ENCODE measurements at places on chromosomes 11 and 22. TPM values are rescaled to one million over a fixed set of nuclear protein-coding genes. Genes with fewer than 3 reads are reported as not detected.

The TUG1 gene
- 95.5 TPM for total RNA-seq

The TNNT3 gene
- not detected for total RNA-seq

The HOATZ gene
- not detected for total RNA-seq

The TREH gene
- total RNA-seq, result not detected

The TRIM49D1 gene
- not detected for total RNA-seq

DNA sequence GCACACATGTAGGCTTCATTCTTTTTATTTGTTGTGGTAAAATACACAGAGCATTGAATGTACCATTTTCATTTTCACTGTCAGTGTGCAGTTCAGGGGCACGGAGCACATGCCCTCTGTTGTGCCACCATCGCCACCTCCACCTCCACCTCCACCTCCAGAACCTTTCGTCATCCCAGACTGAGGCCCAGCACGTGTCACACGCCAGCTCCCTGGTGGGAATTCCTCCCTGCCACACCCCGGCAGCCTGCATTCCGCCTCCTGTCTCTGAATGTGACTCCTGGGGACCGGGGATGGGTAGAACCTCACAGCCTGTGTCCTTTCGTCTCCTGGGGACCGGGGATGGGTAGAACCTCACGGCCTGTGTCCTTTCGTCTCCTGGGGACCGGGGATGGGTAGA is 10.9 kb downstream of the GRAMD4 start:
- no peak for DNase-seq

DNA sequence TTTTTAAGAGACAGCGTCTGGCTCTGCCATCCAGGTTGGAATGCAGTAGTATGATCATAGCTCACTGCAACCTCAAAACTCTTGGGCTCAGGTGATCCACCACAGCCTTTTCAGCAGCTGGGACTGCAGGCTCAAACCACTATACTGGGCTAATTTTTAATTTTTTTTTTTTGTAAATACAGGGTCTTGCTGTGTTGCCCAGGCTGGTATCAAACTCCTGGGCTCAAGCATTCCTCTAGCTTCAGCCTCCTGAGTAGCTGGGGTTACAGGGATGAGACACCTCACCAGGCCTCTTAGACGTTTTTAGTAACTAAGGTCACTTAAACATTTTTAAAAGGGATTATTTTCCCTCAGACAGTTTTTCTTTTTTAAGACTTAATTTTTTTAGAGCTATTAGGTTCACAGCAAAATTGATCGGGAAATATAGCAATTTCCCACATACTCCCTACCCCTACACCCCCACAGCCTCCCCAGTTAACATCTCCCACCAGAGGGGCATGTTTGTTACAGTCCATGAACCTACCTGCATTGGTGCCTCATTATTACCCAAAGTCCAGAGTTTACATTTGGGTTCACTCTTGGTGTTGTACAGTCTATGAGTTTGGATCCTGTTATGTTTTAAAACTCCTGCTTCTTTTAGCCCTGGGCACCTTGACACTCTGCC is 3.9 kb downstream of the BCR start:
- no peak for DNase-seq

DNA sequence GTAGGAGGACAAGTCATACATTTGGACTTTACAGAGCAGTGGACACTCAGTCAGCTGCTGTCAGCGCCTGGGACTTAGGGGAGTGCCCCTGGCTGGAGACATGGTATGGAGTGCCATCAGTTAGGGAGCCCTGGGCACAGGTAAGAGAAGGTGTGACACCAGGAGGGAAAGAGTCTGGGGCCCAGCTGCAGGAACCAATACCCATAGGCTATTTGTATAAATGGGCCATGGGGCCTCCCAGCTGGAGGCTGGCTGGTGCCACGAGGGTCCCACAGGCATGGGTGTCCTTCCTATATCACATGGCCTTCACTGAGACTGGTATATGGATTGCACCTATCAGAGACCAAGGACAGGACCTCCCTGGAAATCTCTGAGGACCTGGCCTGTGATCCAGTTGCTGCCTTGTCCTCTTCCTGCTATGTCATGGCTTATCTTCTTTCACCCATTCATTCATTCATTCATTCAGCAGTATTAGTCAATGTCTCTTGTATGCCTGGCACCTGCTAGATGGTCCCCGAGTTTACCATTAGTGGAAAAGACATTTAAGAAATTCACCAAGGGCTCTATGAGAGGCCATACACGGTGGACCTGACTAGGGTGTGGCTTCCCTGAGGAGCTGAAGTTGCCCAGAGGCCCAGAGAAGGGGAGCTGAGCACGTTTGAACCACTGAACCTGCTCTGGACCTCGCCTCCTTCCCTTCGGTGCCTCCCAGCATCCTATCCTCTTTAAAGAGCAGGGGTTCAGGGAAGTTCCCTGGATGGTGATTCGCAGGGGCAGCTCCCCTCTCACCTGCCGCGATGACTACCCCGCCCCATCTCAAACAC is 850 bp upstream of the MIF start:
- no peak for DNase-seq

- no peak for DNase-seq
These were observed 42.8 kb downstream of the ST3GAL4 start for GRCh38 chr11:126398296-126398695.

DNA sequence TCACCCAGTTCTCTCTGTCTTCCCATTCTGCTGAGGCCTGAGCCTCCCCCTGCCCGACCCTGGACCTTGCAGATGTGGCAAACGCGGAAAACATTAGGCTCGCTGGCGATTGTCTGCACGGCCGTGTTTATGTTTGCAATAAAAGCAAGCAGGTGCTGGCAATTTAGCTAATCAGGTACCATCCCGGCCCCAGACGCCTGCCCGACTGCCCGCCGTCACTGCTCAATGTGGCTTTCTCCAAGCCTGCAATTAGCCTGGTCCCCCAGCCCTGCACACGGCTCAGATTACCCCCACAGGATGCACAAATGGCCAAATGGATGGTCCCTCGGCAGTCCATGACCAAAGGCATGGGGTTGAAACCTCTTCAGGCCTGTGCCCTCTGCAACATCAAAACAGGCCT is 259.7 kb downstream of the MN1 start:
- no peak for DNase-seq

DNA sequence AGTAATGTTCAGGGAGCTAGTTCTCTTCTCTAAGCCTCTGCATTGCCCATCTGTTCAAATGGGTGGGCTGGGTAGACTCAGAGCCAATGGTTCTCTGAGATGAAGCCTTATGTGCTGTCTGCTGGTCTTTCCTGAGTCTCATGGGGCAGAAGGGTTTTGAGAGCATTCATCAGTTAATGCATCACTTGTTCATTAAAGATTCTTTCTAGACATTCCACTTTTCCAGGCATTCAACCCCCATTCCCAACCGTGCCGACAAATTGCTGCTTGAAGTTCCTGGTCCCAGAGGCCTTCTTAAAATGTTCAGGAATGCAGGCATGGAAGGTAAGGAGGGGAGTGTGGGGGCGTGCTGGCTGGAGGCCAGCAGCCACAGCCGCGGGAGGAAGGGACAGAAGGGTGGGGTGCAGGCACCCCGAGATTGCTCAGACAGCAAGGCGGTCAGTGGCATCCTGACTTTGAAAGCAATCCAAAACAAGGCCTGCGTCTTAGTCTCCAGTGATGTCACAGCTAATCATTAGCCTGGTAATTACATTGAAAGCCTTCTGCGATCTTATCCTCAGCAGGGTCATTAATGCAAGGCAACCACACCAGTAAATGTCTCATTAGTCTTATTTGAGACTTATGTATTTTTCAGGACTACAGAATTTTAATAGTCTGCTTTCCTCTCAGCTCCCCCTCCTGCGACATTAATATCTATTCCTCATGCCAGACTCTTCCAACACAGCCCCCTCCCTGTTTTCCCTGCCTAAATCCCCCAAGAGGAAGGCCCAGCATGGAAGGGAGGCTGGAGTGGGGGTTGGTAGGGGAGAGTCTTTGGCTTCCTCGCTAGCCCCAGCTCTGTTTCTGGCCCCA is 328.8 kb downstream of the MIAT start:
- DNase-seq, result no peak

DNA sequence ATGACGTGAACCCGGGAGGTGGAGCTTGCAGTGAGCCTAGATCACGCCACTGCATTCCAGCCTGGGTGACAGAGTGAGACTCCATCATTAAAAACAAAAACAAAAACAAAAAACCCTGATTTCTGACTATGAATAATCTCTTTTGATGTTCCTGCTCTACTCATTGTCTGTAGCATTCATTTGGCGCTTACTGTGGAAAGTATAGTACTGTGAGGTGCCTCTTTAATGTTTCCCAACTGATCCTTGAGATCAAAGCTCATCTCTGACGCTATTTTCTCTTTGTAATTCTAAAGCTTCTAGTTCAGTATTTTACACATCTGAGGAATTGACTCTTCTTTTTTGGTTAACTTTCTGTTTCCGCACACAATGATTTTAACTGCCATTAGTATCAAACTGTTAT is 60.0 kb downstream of the GRK3 start:
- no peak for DNase-seq

GRCh38 chr11:17230867-17231851 is 23.4 kb upstream of the PIK3C2A start:
- no peak for DNase-seq

DNA sequence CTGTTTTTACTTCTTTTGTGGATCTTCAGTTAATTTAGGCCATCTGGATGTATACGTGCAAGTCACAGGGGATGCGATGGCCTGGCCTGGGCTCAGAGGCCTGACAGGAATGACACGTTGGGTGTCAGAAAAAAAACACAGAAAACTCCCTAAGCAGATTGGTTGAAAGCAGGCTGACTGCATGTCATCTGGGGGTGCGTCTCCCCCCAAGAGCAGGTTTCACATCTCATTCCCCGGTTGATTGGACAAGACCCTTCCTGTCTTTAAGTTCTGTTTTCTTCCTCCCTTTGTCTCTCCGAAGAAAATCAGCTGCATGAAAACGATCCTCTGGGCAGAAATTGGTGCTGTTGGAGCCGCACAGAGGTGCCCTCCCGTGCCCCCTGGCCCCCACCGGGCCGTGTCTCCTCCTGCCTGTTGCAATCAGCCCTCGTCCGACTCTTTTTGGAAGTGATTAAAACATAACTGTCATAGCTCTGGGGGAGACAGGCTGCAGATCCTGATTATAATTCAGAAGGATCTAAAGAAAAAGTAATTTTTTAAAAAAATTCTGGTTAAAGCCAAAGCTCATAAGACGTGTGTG is 71.8 kb upstream of the PARVG start:
- DNase-seq, result no peak

DNA sequence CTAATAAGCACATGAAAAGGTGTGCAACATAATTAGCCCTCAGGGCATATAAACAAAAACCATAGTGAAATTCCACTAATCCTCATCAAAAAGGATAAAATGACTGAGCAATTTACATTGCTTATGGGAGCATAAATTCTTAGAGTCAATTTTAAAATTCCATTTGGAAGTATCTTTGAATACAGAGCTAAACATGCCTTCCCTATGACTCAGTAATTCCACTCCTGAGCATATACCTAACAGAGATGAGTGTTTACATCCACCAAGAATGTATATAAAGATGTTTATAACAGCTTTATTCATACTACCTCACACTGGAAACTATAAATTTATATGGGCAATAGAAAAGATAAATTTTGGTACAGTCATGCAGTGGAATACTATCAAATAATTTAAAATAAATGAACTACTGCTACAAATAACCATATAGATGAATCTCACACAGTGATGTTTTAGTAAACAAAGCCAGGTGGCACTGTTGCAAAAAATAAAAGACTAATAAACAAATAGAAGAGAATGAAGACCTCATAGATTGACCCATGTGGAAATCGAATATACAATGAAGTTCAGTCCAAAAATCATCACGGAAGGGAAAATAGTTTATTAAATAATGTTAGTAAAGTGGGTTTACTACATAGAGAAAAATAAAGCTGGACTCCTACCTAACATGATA is 8.2 kb upstream of the OR2D2 start:
- no peak for DNase-seq

GRCh38 chr11:107675902-107676301 is 36.0 kb downstream of the SLN start:
- no peak for DNase-seq

DNA sequence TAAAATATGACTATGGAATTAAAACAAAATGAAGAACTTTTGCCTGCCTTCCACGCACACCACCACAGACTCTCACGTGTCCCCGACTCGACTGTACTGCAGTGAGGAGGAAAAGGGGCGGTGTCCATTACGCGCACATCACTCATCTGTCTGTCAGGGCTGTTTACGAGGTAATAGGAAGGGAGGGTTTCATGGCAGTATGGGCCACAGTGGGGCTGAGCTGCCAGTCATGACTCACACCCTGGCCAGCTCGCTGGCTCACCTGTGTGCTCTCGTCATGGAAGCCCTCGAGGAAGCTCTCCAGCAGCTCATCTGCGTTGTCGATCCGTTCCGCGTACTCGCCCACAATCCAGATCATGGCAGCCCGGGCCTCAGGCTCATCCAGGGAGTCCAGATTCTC is 33.5 kb upstream of the RASL10A start:
- DNase-seq, result no peak

DNA sequence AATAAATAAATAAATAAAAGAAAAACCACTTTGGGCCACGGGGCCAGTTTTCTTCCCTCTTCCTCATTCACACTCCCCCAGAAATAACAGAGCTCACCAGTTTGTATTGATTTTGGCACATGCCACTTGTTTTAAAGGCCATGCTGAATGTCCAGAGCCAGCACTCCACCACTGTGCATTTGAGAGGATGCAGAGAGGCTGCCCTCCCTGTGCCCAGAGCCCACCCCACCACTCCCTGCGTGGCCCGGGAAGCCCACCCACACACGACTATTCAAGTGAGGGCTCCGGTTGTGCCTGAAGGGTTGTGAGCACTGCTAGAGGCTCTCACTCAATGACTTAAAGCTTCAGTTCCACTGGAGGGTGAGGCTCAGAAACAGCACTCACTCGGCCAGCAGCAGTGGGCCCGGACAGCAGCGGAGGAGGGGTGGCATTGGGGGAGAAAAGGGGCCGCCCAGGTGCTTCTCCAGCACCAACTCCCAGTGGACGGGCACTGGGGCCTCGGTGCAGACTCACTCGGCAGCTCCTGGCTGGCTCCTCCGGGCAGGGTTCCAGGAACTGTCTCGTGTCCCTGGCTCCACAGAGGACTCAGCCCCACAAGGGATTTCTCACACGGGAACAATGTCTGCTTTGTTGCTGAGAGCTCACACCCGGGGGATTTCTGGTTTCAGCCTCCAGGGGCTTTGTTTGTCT is 112.7 kb downstream of the SHANK2 start:
- no peak for DNase-seq

GRCh38 chr22:35506259-35506570 is 34.4 kb upstream of the RASD2 start:
- DNase-seq, result no peak

GRCh38 chr11:61172888-61173287 is 11.7 kb upstream of the VPS37C start:
- no peak for DNase-seq
